H54 (cell line): ENCODE measurements at places on chromosomes 5 and 9.

DNA sequence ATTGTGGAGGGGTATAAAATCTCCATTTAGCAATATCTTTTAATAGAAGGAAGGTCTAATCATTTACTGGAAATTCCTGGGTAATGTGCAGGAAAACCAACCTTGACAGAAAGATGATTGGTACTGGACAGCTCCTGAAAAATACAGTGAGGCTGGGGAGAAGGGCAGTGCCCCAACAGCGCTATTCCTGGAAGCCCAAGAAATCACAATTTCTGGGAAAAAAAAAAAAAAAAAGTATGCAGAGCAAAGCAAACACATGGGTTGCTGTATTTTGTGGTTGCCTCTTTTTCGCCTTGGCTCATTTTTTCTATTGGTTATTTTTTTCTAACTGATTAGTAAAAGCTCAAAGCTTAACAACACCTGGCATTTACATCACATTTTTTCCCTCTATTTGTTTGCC is 249.7 kb downstream of the ENC1 start:
- DNase-seq = no peak

DNA sequence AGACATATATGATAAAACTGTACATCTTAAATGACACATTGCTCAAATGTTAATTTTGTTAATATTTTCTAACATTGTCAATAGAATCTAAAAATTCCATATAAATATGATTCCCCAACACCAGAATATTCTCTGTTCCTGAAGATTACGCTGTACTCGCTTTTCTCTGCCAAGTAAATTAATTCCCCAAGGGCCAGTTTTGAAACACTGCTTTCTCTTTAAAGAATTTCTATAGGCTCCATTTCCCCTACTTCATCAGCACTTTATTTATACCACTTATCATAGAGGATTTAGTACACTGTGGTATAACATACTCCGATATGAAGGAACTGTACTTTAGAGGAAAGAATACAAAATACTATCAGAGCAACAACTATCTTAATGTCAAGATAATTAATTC is 101.4 kb upstream of the ACOT12 start:
- no peak for DNase-seq

GRCh38 chr9:71683598-71684235 is 84.6 kb downstream of the CEMIP2 start:
- DNase-seq = peak; percentile 14

- DNase-seq = no peak
These were observed 144.5 kb downstream of the GCNT1 start for GRCh38 chr9:76603448-76603895.

- no peak for DNase-seq
These were observed 213.7 kb downstream of the FSTL4 start for GRCh38 chr5:133398646-133399101.

GRCh38 chr5:94830520-94830919 is 212.1 kb downstream of the SLF1 start:
- DNase-seq = no peak

- DNase-seq = no peak
These were observed 80.6 kb upstream of the LRRTM2 start for GRCh38 chr5:138955671-138956295.

DNA sequence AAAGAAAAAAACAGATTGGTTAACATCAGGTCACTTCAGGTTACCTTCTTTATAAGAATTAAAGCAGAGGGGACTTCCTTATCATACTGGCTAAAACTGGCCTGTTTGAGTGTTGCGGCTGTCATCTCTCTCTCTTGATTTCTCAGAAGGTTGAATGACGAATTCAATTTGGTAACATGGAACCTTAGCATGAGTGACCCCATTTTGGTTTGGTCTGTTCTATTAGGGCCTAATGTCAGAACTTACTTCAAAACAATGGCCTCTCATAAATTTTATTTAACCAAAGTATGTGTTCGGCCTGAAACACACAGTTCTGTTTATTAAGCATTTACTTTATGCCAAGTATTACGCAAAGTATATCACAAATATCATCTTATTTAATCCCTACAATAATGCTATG is 147.5 kb downstream of the CAAP1 start:
- DNase-seq = no peak

DNA sequence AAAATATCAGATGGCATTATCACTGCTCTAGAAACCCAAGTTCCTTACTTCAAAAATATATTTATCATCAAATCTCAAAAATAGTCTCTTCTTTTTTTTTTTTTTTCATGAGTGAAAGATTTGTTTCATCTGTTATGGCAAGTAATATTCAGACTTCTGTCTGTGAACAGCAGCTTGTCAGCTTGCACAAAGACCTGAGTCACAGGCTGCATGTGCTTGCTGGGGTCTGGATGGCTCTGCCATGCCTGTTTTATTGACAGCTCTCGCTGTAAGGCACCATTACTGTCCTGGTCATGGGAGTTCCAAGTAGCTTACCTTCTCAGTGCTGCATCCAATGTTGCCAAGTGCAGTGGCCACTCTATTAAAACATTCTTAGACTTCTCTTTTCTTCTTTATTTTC is 456.4 kb downstream of the GADD45G start:
- no peak for DNase-seq

DNA sequence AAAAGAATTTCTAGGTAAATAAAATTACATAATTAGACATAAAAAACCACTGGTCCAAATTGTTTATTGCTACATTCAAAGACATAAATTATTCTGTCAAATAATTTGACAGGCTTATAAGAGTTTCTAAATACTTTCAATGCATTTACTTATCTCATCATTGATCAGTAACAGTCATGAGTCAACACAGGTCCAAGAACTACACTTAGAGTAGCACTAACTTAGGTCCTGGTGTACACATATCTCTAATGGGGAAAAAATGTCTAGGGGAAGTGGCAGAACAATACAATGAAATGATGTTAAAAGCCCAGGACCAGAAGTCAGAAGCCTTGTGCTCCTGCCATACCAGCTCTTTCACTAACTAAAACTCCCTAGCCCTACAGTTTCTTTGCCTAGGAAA is 96.5 kb upstream of the SLCO6A1 start:
- no peak for DNase-seq

DNA sequence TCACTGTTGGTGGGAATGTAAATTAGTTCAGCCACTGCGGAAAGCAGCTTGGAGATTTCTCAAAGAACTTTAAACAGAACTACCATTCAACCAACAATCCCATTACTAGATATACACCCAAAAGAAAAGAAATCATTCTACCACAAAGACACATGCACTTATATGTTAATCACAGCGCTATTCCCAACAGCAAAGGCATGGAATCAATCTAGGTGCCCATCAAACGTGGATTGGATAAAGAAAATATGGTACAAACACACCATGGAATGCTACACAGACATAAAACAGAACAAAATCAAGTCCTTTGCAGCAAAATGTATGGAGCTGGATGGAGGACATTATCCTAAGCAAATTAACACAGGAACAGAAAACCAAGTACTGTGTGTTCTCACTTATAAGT is 42.1 kb downstream of the PRUNE2 start:
- no peak for DNase-seq

DNA sequence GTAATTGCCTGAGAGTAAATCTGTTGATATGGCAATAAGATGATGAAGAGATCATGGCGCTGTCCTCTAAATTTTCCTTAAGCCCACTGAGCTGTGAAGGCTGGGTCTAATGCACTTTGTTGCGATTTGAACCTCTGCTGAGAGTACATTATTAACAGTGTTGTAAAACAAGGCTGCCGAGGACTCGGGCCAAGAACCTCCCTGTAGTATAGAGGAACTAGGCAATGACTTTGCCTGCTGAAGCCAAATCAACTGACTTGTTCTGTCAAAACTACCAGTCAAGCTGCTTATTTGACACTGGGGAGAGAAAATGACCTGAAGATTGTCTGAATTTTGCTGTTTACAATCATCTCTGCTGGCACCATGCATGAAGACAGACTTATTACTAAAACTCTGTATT is 1154.7 kb downstream of the DTWD2 start:
- no peak for DNase-seq

GRCh38 chr5:1111727-1112289 is at the start of gene SLC12A7:
TSS of gene SLC12A7 (minus strand) at chr5:1112063. CDS start at chr5:1111991, 72 bp downstream.
- DNase-seq = no peak

GRCh38 chr9:37624073-37624472 is 26.7 kb upstream of the FRMPD1 start:
- DNase-seq = no peak

GRCh38 chr5:158268286-158268685 is 409.3 kb upstream of the CLINT1 start:
- no peak for DNase-seq

DNA sequence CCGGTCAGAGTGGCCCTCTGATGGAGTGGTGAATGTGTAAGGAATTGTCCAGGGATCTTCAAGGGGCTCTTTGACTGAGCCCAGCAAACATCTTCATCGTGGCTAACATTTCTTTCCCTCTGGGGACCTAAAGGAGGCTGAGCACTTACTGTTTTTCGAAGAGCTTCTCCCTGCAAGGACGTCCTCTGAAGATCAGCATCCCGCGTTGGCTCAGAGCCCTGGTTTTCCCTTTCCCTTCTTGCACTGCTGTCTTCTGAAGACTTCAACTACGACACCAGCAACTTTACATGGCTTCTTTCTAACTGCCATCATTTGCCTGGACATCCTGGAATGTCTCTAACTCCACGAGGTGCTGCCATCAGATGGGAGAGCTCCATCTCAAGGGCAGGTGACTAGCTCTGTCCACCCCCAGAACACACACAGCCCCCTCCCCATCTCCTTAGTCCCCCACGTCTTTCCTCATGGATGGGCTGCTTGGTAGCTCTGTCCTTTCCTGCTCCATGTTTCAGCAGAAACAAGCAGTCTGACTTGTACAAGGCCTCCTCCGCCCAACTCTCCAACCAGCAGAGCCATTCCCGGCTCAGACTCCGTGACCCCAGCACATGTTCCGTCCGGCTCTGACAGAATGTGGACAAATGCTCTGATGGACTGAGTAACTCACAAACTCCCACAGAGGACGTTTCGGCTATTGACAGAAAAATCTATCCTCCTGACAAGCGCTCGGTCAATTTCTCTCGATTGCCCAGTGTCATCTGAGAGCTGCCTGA is 17.1 kb downstream of the SHB start:
- no peak for DNase-seq

- DNase-seq = no peak
These were observed 307.7 kb downstream of the ADGRV1 start for GRCh38 chr5:90866333-90866732.

GRCh38 chr5:92429646-92430045 is 1046.5 kb upstream of the ARRDC3 start:
- no peak for DNase-seq

DNA sequence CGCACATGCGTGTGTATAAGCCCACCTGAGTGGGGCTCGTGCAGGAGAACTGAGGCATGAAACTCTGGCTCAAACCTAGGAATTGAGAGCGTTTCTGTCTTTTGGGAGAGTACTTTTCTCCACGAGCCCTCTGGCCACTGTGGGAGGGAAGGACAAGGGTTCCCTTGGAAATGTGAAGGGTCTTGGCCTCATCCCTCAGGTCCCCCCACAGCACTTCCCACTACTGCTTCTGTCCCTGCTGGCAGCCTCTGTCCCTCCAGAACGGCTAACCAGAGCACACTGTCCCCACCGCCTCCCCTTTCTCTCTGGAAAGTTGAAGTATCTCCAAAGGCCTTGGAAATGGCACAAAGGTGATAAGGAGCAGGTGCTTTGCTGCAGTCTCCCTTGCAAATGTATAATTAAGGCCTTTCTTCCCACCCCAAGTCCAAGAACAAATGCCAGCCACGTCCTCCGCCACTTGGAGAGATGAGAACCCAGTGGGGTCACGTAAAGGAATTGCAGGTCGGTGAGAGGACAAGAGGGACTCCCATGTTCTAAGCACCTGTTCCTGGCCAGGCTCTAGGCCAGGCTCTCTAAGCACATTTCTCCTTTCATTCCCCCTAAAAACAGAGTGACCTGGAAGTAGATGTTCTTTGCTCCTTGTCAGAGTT is 107.9 kb upstream of the LMX1B start:
- no peak for DNase-seq

DNA sequence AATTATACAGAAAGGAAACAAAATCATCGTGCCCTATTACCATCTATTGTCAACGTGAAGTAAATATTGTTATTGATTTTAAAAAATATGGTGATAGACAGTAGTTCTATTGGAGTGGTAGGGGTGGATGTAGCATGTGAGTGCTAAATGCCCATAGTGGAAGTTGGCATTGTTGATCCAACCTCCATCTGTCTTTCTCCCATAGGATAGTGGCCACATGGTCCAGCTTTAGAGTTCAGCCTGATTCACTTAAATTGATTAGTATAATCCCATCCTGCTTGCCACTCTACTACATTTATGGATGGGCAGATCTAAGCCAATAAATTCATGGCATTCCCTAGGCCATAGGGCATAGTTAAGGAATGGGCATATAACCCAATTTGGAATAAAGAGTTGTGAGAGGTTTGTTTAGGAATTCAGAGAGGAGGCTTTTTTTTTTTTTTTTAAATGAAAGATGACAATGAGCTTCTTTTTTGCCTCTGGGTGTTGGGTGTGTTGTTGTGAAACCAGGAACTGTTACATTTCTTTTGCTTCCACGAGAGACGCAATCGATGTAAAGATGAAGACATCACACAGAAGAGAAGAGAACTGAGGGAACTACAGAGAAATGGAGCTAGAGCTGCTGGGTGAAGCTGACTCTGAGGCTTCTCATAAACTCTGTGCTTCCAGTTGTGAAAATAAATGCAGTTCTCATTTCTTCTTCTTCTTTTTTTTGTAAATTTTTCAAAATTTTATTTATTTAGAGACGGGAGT is 12.5 kb upstream of the CHD1 start:
- DNase-seq = no peak

DNA sequence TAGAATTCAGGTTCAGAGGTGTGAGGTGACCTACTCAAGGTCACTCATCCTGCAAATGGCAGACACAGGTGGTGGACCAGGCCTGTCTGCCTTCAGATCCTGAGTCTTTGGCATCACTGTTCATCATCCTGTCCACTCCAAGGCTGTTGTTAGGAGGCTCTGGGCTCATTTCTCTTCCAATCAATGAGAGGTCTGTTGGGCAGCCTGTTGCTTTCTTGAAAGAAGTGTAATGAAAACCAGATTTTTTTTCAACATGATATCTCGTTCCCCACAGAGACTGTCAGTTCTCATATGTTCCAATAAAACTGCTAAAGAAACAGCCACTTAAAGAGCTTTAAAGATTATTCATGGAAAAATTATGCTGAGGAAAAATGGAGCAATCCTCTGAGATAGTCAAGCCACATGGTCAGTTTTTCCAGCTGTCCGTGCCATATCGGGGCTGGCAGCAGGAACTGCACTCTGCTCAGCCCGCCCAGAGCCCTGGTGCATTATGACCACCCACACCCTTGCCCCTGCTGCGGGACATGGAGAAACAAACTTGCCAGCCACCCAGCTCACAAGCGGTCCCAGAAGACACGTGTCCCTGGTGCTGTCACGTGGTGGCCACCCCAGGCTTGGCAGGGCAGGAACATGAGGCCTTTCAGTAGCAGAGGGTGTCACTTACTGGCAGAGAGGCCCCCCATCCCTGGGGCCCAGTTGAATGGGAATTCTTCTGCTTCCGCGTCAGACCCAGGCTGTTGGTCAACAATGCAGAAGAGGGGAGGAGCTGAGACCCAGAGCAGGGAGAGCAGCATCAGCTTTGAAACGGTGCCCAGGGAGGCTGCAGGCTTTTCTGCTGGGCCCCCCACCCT is 63.7 kb upstream of the ANGPTL2 start:
- no peak for DNase-seq
